ENCODE measurements at places on chromosomes 16 and 17. TPM values are rescaled to one million over a fixed set of nuclear protein-coding genes. Genes with fewer than 3 reads are reported as not detected.

- no peak for ATAC-seq
Measured at GRCh38 chr17:81373536-81374160, 21.6 kb upstream of the BAHCC1 start.

DNA sequence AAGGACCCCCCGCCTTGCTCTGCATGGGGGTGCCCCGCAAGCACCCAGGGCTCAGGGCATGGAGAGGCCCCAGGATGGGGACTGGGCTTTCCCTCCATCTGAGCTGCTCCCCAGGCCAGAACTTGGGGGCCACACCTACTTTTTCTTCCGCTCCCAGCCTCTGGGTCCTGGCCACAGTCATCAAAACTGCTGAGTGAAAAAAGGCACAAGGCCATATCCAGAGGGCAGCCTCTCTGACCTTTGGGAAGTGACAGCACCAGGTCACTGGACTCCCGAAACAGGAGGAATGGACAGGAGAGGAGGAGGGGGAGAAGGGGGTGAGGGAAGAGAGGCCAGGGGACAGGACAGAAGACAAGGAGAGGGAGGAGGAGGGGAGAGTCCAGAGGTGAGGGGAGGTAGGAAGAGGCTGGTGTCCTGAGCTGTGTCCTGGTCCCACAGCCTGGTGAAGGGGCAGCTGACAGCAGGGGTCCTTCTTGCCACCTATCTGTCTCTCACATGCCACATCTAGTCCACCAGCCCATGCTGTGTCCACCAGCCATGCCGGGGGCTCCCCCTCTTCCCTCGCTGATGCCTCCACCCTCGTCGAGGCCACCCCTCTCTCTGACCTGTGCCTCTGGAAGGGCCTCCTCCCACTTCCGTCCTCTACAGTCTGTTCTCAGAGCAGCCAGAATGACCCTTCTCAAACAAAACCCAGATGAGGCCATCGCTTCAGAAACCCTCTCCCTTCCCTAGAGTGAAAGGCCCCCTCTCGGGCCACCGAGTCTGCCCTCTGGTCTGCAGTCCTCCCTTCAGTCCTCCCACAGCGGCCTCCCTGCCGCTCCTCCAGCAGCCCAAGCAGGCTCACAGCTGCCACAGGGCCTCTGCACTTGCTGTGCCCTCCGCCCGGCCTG lies 73.9 kb upstream of the TOB1 start:
- ATAC-seq, result no peak

HYDIN gene
- total RNA-seq, result 4.6 TPM

GRCh38 chr16:54412777-54413455 lies 126.3 kb upstream of the IRX3 start:
- ATAC-seq, result no peak

- no peak for ATAC-seq
Measured at GRCh38 chr16:22023505-22023904, 15.6 kb downstream of the MOSMO start.

GRCh38 chr17:15255713-15256454 lies 9.2 kb downstream of the PMP22 start:
- ATAC-seq, result no peak

GRB7 gene
- total RNA-seq, result 2.0 TPM

GRCh38 chr16:81277541-81278080 lies 37.2 kb upstream of the GAN start:
- ATAC-seq, result no peak

- no peak for ATAC-seq
Measured at GRCh38 chr16:88809068-88809675, 2.6 kb downstream of the APRT start.

- no peak for ATAC-seq
Measured at GRCh38 chr17:73564843-73565242, 79.4 kb downstream of the SDK2 start.

KRT28 gene
- total RNA-seq, result not detected

FNDC8 gene
- not detected for total RNA-seq

ACBD4 gene
- 5.4 TPM for total RNA-seq

DNA sequence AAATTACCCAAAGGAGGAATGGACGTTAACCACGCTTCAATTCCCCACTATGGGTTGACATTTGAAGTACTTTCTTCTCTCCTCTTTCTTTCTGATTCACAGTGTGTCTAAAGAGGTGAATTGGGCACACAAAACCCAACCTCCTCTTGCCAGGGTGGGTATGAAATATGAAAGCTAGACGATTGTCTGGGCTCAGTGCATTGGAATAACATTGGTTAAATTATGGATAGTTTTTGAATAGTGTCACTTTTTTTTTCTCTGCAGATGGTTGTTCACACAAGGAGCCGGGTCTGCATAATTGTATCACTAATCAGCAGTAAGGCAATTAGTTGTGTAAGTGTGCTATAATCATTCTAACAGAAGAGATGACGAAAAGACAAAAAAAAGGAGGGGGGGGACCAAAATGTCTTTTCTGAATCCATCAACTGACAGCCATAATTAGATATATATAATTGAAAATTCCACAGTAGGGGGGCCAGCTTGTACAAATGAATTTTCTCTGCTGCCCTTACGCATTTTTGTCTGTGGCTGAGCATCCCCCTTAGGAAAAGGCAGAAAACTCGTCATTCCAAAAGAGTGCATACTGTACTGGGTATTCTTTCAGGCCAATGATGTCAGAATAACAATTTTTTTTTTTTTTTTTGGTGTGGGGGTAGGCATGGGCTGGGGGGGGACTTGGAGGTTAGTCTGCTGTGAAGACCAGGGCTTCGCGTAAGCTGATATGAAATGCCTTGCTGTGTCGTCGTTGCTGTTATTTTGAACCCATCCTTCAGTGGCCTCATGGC lies 307.5 kb upstream of the SALL1 start:
- ATAC-seq, result no peak

- ATAC-seq, result peak; percentile 6
Measured at GRCh38 chr17:42027961-42028790, 8.3 kb downstream of the NKIRAS2 start.

DNA sequence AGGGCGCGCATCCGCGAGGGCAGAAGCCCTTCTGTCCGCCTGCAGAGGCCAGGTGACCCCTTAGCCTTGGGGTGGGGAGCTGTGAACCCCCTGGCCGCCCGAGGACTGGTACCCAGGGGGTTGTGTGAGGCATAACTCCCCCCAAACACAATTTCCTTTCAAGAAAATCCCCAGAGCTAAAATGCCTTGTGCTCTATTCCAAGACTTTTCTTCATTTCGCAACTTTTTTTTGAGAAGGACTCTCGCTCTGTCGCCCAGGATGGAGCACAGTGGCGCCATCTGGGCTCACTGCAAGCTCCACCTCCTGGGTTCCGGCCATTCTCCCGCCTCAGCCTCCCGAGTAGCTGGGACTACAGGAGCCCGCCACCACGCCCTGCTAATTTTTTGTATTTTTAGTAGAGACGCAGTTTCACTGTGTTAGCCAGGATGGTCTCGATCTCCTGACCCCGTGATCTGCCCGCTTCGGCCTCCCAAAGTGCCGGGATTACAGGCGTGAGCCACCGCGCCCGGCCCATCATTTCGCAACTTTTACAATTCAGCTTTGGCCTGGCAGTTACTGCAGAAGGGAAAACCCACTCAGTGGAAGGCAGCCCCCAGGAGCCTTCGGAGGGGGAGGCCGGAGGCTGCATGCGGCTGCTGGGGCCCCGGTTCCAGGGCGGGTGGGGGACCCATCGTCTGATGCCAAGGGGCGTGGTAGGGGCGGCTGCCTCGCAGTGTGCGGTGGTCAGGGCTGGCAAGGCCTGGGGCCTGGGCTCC lies 963 bp upstream of the APRT start:
- peak; percentile 2 for ATAC-seq

SPATA22 gene
- not detected for total RNA-seq

DNA sequence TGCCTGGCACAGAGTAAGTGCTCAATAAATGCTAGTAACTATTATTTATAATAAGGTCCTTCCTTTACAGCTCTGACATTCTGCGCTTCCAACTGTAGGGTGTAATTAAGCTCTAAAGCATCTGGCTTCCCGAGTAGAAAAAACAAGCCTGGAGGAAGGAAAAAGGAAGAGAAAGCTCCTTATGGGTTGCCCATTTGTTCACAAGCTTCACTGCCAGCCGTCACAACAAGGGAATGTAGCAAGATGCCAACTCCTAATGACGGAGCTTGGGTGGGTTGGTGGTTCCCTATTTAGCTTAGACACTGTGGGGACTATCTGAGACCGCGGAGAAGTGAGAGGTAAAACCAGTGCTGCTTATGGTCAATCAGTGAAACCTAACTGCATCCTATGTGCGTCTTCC lies 7.3 kb upstream of the RPRML start:
- ATAC-seq, result no peak

ADGRG1 gene
- total RNA-seq, result 3.0 TPM

LLGL2 gene
- total RNA-seq, result 4.1 TPM

SLC13A2 gene
- total RNA-seq, result 0.17 TPM

KRT36 gene
- total RNA-seq, result not detected
